DMS 273 treated with DMSO at 0.1 percent for 48 hours (cell line): ENCODE measurements at places on chromosomes 4 and X.

DNA sequence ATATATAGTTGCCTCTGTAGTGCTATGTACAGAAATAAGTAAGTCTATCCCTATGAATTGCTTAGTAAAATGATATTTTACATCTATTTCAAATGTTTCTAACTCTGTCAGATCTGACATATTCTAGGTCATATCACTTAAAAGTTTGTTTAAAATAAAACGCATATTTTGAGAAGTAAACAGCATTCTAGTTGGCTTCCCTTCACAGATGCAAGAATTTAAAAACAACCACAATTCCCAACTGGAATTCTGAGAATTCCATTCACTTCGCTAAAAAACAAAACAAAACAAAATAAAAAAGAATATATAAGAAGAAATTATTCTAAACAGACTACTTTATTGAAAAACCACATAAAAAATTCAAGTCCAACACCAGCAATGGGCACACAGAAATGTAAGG lies 126.0 kb downstream of the PPP3CA start:
- no peak for DNase-seq

DNA sequence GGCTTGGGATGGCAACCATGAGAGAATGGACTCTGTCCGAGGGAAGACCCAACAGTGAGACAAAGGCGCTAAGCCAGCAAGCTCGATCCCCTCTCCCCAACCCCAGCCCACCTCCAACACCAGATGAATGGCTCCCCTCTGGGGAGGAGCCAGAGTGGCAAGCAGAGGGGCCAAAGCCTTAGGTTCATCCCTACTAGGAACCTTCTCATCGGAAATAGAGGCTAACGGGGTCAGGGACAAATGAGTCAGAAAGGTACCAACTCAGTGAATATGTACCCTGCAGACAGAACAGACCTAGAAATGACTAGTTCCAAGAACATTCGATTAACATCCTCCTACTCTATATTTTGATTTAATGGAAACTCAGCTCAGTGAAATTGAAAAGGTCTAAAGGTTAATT lies 73.9 kb downstream of the NSG1 start:
- no peak for DNase-seq

- DNase-seq: no peak
These were observed 26.0 kb downstream of the C4orf17 start for GRCh38 chr4:99536848-99537247.

DNA sequence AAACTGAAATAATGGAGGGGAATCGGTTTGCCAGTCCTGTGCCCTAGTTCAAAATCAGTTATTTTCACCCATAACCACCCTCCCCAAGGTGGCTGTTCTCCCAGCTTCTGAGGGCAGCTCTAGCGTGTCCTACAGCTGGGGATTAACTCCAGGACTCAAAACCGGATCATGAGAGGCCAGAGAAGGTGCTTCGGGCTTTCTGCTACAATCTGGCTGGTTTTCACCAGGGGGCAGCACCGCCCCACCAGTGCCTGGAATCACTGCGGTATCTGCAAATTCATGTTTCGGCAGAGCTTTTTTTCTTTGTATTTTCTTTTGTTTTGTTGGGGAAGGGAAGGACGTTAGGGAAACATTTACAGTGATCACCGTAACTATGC lies 28.4 kb downstream of the PDHA1 start:
- DNase-seq: peak; percentile 13
